ENCODE measurements at places on chromosomes 1 and 21. TPM values are rescaled to one million over a fixed set of nuclear protein-coding genes. Genes with fewer than 3 reads are reported as not detected.

Gene CCDC18
- 10.6 TPM for total RNA-seq

Gene OPTC
- not detected for total RNA-seq

Gene KRTAP19-6
- not detected for total RNA-seq

Gene CD1C
- total RNA-seq, result not detected

Gene SMIM11
- 8.1 TPM for total RNA-seq

Gene LINGO4
- total RNA-seq, result not detected

Gene SLAMF8
- total RNA-seq, result not detected

Gene PLD5
- total RNA-seq, result under 0.01 TPM

Gene CSF1
- total RNA-seq, result 47.1 TPM

Gene CLDN19
- not detected for total RNA-seq

Gene AGRN
- total RNA-seq, result 30.9 TPM

Gene TSSK3
- 0.43 TPM for total RNA-seq

Gene CSDE1
- total RNA-seq, result 1,025 TPM

Gene HAPLN2
- total RNA-seq, result not detected

Gene ATP5IF1
- total RNA-seq, result 203 TPM

Gene TNFRSF8
- total RNA-seq, result 0.28 TPM

Gene AGBL4
- not detected for total RNA-seq

Gene LRRC71
- total RNA-seq, result not detected

Gene C1orf210
- not detected for total RNA-seq

Gene TSPEAR
- not detected for total RNA-seq

Gene BSND
- total RNA-seq, result not detected

Gene RGS7
- under 0.01 TPM for total RNA-seq

Gene FAM177B
- total RNA-seq, result not detected

Gene TDRD5
- not detected for total RNA-seq

Gene KRTAP11-1
- total RNA-seq, result not detected
